ENCODE measurements at places on chromosomes 11 and 22.

DNA sequence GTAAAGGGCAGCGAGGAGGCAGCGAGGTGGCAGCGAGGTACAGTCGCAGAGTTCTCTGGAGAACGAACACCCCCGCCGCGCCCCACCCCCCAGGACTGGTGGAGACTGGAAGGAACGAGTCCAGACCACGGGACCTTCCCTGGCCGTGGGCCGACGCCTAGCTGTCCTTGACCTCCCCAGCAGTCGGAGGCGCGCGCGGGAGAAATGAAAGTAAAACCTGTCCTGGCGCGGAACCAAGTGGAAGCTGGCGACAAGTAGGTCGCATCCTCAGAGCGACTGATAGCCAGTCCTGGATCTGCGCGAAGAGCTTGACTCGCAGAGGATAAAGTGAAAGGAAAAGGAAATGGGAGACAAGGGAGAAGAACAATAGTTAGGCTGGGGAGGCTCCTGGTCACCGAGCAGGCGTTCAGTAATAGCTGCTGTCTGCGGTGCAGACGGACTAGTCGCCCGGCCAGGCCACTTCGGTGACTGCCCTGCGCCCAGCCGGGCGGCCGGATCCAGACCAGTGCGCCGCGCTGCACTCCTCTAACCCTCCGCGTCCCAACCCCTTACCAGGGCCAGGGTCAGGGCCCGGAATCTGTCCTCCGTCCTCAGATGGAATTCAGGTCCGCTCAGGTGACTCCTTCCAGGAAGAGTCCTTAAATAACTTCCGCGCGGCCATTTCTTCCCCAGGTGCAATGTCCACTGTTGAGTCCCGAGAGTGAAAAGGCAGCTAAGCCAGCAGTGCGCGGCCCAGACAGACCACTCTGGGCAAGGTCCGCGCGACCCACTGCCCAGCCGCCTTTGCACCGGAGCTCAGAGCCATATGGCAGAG is 1.9 kb upstream of the ADM start:
- DNase-seq: no peak

GRCh38 chr11:7531011-7531410 is 17.2 kb downstream of the PPFIBP2 start:
- no peak for DNase-seq

- no peak for DNase-seq
These were observed 253.3 kb downstream of the BUD13 start for GRCh38 chr11:116519499-116519898.

GRCh38 chr22:48761546-48761945 is 1066.1 kb downstream of the BRD1 start:
- no peak for DNase-seq

GRCh38 chr11:119419246-119419645 is 3.7 kb downstream of the THY1 start:
- no peak for DNase-seq

DNA sequence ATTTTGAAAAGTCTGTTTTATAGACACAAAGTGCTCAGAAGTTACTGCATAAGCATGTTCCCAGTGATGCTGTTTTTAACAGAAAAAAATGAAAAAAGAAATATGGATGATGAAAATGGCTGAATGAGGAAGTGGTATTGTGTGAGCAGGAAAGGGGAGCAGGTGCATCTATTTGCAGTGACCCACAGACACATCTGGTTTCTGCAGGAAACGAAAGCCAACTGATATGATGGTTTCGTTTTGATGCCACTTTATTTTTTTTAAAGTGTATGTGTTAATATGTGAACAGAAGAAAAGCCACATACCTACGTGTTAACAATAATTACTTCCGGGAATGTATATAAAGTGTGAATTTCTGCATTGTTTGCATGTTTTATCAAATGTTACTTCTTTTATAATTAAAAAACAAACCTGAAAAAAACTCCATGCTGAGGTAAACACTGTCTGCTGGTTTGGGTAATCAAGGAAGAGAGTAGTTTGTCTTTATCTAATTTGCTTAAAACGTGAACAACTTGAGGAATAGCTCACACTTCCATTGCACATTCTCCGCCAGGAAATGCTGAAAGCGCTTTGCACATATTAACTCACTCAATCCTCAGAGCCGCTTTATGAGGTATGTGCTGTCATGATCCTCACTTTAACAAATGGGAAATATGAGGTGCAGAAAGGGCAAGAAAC is 1335.9 kb downstream of the TBC1D22A start:
- no peak for DNase-seq

GRCh38 chr11:11587122-11587521 is 34.7 kb downstream of the GALNT18 start:
- DNase-seq: no peak

GRCh38 chr11:68306636-68307035 is 5.8 kb upstream of the LRP5 start:
- no peak for DNase-seq

- DNase-seq: peak; percentile 88
These were observed 35.0 kb downstream of the GRIK4 start for GRCh38 chr11:120546312-120547205.

DNA sequence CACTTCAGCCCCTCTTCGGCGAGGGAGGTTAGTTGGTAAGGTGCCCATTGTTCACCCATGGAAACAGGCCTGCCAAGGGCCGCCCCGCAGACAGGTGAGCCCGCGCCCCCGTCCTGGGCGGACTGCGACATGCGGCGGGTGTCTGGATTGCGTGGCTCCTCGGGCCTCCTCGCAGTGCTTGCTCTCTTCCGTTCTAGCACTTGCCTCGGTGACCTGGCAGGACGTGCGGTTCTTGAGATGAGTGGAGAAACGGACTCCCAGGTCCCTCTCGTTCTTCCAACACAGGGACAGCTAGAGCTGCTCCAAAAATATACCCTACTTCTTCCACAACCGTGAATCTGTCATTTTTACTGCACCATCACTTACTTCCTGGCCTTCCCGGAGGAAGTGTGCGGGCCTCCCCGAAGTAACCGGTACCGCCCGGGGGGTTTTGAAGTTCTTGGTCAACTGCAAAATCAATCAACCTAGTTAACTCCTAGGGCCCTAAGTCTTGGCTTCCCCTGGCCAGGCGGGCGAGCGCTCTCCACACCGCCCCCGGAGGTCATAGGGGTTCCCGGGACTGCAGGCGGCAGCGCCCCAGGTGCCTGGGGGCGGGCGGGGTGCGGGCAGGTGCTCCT is 745 bp upstream of the ZBTB44 start:
- DNase-seq: no peak

DNA sequence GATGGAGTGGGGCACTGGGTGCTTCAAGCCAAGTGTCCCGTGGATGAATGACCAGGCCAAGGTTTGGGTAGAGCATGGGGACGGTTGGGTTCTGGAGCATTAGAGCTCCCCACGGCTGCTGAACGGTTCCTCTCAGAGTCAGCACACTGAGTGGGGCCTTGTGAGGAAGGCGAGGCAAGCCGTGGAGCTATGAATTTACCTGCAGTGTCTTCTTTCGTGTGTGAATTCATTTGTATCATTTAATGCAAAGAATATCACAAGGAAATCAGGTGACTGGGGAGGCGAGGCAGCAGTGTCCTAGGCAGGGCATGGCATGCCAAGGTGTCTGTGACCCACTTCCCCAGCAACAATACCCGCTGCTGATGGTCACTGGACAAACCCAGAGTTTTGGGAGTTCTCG is 343.5 kb upstream of the B3GAT1 start:
- DNase-seq: no peak

DNA sequence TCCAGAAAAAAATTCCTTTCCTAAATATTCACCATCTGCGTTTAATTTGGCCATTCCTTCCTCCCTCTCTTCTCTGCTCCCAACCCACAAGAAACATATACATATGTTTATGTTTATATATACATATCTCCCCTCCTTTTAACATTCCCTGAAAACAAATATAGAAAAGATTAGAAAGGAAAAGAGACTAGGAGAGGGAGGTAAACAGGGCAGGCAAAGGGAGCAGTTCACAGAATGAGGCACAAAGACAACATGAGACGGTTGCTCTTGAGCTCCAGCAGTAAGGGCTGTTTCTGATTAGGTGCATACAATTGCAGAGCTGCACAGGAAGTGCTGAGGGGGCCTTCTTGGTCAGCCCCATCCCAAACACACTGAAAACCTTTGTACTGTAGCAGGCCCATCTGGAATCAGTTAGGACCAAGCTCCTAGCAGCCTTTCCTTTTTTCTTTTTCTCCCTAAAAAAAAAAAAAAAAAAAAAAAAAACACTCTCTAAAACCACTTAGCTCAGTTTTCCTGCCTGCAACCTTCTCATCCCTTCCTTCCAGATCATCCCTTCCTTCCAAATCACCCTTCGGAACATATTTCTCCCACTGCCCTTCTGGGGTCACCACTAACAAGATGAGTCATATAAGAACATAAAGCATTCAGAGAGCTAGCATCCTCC is 57.0 kb downstream of the RBFOX2 start:
- peak; percentile 92 for DNase-seq

GRCh38 chr11:65867284-65868071 is 5.1 kb downstream of the EFEMP2 start:
- DNase-seq: no peak

DNA sequence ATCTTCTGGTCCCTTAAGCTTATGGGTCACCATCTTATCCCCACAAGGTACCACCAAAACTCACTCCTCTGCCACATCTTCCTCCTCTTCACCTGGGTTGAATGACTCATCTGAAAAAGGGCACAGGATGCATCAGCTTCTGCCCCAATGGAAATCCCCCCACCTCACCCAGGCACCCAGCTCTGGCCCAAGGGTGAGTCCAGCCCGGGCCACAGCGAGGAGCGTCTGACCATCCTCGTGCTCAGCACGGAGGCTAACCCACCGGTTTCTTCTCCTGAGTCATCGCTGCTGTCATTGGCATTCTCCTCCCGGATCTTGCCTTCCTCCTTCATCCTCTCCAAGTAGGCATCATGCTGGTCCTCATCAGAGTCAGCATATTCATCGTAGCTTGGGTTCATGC is 5.3 kb upstream of the TNKS1BP1 start:
- DNase-seq: no peak

DNA sequence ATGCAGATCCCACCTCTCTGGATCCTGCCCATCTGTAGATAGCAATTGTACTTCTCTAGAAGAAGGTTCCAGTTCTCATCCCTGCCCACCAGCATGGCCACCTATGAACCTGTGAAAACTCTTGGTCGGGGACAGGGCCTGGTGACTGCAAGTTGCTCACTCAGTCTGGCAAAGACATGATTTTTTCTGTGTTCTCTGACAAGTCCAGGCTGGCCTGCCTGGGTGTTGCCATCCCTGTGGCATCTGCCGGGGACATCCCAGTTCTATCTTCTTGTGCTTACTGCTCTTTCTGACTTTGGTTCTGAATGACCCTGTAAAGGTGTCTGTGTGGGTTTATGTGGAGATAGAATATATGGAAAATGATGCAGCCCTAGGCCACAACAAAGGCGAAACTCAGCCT is 545.8 kb downstream of the INSC start:
- no peak for DNase-seq

DNA sequence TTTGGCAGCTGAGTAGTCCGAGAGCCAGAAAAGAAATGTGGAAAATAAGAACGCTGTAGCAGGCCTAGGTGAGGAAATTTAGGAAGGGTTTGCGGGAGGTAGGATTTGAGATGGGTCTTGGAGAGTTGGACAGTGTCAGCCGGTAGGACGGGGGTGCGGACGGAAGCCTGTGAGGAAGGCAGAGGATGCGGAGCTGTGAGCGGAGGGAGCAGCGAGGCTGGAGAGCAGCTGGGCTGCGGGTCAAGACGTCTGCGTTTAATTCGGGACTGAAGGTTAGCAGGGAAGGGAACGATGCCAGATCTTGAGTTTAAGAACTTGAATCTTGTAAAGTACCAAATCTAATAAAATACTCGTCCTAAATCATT is 669 bp upstream of the TIGD3 start:
- no peak for DNase-seq

GRCh38 chr22:19638282-19639015 is 75.9 kb upstream of the SEPTIN5 start:
- DNase-seq: no peak

DNA sequence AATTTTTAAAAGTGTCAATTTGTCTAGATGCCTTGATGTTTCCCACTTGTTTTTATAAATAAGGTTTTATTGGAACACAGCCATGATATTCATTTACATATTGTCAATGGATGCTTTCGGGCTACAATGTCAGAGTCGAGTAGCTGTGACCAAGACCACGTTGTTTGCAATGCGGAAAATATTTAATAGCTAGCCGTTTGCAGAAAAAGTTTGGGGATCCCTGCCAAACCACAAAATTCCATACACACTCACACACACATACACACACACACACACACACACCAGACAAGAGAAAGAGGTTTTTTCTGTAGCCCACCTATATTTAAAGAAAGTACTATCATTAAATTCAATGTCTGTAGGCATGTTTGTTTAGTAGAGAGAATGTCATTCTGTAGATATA is 58.3 kb downstream of the TYR start:
- DNase-seq: no peak

DNA sequence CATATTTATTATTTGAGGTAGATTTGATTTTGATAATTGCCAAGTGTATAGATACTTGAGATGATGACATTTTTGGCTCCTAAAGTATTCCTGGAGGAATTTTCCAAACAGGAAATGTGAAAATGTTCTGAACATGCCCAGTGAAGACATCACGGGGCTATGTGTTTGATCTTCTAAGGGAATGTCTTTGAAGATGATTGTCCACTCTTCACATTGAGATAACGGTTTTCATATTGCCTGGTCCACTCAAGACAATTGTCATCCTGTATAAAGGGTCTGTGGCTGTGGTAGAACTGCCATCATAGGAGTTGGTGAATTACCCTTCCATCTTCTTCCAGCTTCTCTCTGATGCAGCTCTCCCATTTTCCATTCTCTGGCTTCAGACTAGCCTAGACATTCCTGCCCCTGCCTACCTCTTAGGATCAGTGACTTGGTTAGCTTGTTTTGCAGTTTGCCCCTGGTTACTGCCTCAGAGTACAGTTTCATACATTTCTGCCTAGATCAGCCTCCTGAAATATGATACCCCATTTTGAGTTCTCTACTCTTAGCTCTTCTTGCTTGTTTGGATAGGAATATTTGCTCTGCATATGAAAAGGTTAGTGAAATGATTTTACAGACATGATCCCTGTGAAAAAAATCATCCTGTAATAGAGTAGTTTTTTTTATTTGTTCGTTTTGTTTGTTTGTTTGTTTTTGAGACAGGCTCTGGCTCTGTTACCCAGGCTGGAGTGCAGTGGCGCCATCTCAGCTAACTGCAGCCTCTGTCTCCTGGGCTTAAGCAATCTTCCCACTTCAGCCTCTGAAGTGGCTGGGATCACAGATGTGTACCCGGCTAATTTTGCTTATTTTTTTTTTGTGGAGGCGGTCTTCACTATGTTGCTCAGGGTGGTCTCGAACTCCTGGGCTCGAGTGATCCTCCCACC is 111.4 kb upstream of the SORL1-AS1 start:
- DNase-seq: no peak

DNA sequence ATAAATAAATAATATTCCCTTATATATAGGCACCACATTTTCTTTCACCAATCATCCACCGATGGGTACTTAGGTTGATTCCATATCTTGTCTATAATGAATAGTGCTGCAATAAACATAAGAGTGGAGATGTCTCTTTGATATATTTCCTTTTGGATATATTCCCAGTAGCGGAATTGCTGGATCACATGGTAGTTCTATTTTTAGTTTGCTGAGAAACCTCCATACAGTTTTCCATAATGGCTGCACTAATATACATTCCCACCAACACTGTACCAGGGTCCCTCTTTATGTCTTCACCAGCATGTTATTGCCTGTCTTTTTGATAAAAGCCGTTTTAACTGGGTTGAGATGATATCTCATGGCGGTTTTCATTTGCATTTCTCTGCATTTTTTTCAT is 23.6 kb downstream of the PAMR1 start:
- DNase-seq: no peak

All from AG09309 (cell line).